ENCODE measurements at places on chromosomes 7 and 10. TPM values are rescaled to one million over a fixed set of nuclear protein-coding genes. Genes with fewer than 3 reads are reported as not detected.
A peak's percentile ranks its signal among the peaks of the same experiment; 100 is the strongest.

PTPRN2 gene
- total RNA-seq = 0.24 TPM

LIPA gene
- total RNA-seq = 45.4 TPM

CACNB2 gene
- not detected for total RNA-seq

CABCOCO1 gene
- 0.13 TPM for total RNA-seq

CPA2 gene
- total RNA-seq = not detected

IQUB gene
- total RNA-seq = 1.1 TPM

SCART1 gene
- total RNA-seq = 0.83 TPM

AGAP9 gene
- total RNA-seq = 3.5 TPM

AZGP1 gene
- not detected for total RNA-seq

CC2D2B gene
- 0.35 TPM for total RNA-seq

DENND2A gene
- 0.21 TPM for total RNA-seq

GRCh38 chr7:151705636-151706276, 171.2 kb downstream of the PRKAG2 start:
- peak; percentile 66 for DNase-seq

DNA sequence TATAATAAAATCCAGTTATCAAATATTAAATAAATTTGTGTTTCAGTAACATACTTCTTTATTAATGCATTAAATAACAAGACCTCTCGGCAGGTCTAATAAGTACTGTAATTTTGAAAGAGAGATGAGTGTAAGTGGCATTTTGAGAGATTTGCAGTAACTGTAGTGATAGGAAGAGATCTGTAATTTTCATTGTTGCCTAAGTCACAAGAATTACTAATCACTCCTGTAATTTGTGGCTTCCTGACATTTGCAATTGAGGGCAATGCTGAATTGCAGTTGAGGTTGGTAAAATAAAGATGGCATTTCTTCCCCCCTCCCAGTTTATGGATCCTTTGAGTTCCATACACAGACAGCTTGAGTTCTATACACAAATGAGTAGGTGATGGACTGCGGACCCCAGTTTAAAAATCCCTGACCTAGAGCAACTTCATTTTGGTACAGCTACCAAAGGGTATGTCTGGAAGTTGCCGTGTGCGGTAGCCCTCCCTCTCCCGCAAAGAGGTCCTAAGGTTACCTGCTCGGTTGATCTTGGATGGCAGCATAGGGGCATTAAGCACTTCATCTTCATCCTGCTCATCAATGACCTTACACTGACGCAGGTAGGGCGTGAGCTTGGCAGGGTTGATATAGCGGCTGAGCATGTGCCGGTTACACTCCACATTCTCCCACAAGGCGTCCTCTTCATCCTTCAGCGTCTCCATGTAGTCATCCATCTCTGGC, 96.4 kb downstream of the CARD11 start:
- DNase-seq = no peak

GRCh38 chr10:58453105-58453504, 59.6 kb upstream of the BICC1 start:
- DNase-seq = no peak

- DNase-seq = no peak
Observed at GRCh38 chr7:26526265-26526587, 234.6 kb downstream of the SNX10 start.

GRCh38 chr10:3493621-3494020, 291.4 kb downstream of the KLF6 start:
- DNase-seq = no peak

- DNase-seq = peak; percentile 96
Observed at GRCh38 chr7:1555046-1555812, 776 bp downstream of the TMEM184A start.

DNA sequence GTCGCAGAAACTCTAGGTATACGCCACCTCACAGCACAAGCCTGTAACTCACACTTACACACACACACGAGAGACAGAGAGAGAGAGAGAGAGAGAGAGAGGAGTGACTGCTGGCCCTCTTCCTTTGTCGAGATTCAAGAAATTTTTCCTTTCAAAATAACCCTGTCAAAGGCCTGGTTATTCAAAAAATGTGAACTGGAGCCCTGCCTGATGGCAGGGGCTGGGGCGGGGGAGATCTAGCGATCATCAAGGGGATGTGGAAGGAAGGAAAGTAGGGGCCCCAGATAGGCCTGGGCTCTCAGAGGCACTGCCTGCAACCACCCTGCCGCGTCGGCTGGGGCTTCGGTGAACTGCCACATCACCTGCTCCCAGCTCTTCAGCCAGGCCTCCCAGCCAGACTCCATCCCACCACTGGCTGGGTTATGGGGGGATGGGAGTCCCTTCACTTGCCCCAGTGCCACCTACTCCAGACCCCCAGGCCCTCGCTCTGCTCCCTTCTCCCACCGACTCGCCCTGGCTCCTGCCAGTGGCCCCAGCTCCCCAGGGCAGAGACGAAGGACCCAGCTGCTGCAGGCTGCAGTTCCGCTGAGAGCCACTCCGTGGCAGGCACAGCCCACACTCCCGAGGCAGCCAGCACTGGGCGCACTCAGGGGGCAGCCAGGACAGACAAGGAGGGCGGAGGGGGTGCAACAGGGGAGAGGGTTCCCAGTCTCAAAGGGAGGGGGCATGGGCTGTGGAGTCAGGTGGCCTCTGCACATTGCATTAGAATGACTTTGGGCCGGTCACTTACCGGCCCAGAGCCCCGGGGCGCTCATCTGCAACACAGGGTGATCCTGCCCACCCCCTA, 15.3 kb downstream of the KCNH2 start:
- peak; percentile 59 for DNase-seq

GRCh38 chr7:127708788-127709187, 56.8 kb downstream of the SND1 start:
- DNase-seq = peak; percentile 90

DNA sequence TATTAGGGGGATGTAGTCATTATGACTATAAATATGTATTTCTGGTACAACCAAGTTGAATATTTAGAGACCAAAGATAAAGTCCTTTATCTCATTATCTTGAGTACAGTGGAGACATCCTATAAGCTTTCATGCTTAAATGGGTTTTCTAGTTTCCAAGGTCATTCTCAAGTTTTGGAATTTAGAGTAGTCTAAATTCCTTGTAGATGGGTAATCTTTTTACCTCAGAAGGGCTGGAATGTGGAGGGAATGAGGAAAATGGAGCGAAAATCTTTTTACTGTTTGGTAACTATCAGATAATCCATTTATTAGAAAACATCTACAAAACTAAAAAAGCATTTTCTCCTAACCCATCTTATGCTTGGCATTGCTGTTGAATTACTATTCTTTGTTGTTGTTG, 181.3 kb downstream of the RNF133 start:
- DNase-seq = no peak

DNA sequence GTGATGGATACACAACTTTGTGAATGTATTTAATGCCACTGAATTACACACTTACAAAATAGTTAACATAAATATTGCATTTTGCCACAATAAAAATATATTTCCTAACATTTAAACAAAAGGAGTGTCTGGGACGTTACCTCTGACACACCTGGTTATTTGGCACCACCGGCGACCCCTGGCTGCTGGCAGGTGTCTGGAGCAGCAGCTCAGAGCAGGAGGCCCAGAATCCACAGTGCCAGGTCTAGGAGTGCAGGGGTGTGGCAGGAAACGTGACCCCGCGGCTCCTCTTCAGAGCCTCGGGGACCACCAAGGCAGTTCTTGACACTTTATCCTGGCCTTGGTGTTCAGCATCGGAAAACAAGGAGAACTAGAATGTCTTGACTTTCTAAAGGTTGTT, 46.3 kb downstream of the MGMT start:
- no peak for DNase-seq

DNA sequence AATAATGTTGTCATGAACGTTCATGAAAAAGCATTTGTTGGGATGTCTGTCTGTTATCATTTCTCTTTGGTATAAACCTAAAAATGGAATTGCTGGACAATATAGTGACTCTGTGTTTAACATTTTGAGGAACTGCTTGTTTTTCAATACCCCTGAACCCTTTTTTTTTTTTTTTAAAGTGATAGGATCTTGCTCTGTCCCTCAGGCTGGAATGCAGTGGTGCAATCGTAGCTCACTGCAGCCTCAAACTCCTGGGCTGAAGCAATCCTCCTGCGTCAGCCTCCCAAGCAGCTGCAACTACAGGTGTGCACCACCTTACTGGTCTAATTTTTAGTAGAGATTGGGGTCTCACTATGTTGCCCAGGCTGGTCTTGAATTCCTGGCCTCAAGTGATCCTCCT, 15.1 kb upstream of the LMTK2 start:
- no peak for DNase-seq

- DNase-seq = peak; percentile 94
Observed at GRCh38 chr10:58028597-58029366, 238.9 kb downstream of the IPMK start.

DNA sequence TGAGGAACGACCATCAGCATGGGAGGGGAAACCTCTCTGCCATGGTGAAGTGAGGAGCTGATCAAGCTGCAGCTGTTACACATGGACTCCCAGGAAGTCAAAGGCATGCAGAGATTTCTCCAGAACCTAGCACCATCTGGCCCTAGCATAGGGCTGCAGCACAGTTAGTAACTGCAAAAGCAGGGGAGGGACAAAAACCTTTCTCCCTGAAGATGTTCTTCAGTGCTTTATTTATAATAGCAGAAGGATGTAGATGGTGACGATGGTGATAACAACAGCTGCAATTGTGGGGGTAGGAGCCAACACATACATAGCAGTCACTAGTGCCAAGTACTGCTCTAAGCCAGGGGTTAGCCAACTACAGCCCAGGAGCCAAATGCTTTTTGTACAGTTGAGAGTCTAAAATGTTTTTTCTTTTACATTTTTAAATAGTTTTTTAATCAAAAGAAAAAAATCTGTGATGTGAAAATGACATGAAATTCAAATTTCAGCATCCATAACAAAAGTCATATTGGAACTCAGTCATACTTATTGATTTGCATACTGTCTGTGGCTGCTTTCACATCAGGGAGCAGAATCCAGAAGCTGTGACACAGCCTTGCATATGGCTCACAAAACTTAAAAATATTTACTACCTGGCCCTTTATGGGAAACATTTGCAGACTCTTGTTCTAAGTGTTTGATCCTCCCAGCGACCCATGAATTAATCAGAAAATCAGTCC, 299.5 kb downstream of the ELMO1 start:
- DNase-seq = peak; percentile 33

DNA sequence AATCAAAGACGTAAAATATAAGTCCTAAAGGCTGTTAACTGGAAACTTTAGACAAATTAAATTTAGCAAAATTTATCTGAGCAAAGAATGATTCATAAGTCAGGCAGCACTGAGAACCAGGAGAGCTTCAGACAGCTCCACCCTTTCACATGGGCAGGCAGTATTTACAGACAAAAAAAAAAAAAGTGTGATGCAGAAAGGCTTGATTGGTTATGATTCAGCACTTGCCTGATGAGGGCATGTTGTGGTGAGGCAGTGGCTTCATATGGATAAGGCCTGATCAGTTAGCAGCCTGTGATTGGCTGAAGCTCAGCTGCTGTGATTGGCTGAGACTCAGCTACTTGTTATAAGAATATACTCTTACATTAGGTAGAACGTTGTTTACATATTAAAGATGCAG, 495.4 kb upstream of the POM121L12 start:
- peak; percentile 32 for DNase-seq

DNA sequence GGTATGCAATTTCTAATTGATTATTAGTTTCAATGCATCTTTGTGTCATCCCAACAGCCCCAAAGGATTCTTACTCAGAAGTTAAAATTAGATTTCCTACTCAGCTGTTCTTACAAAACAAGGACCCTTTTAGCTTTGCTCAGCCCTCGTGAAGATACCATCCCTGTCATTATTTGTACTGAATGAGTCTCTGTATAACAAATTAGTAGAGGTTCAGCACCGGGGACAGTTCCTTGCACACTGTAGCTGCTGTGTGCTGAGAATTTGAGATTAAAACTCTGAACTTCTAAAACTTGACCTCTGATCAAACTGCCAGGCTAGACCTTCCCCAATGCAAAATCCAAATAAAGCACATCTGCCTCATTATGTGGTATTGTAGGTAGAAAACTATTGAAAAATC, 299.1 kb downstream of the LHFPL3 start:
- peak; percentile 63 for DNase-seq

DNA sequence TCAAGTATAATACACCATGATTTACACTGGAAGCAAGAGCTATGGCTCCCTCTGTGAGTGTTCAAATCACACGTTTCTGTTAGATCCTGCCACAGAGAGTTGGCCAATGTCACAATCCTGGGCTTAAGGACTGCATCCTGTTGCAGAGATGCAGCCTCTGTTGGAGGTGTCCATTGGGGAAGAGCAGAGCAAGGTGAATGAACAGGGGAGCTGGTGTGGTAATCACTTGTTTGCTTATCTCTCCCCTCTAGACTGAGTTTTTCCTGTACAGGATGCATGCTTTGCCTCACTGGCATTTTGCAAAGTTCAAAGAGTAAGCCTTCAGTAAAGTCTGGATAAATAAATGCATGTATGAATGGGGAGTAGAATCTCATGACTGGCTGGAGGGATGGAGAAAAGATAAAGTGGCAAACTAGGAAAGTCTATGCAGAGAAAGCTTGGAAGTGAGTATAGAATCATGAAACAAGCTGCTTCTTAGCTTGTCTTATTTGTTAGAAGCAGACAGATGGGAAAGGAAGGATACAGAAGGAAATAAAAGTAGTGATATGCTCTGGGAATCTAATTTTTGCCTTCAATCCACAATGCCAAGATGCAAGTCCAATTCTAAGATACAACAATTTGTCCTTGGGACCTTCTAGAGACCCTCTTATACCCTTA, 605.9 kb downstream of the KCNMA1 start:
- no peak for DNase-seq

DNA sequence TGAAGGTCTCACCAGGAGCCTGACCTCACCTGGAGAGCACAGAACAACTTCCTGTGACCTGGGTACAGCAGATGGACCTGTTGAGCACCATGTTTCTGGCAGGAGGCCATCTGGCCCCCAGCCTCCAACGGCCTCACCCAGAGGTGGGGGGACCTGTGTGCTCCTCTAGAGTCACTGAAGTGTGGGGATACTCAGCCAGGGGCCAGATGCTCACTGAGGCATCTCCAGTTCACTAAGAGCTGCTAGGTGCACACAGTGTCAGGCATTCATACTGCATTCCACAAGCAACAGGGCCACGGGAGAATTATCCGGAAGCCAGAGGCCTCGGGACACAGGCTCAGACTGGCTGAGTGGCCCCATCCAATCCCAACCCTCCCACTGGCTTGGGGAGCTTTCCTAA, 161.4 kb downstream of the TCERG1L start:
- no peak for DNase-seq

DNA sequence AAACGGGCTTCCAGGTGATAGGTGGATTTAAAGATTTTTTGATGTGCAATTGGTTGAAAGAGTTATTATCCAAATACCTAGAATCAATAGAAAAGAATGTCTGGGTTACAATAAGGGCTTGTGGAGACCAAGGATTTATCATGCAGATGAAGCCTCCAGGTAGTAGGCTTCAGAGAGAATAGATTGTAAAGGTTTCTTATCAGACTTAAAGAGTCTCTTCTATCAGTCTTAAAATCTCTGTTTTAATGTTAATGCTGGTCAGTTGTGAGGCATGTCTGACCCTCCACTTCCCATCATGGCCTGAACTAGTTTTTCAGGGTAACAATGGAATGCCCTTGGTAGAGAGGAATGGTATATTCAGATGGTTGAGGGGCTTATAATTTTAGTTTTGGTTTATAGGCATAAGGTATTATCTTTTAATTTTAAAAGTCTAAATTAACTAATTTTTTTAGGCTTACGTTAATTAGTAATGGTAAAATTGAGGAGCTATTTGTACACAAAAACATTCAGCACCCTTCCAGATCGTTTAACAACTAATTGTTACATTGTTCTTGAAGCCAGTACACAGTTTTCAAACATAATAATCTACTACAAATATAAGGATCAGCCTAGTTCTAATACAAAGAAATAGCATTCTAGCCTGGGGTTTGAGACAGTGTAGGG, 704.2 kb upstream of the MBL2 start:
- no peak for DNase-seq

- DNase-seq = no peak
Observed at GRCh38 chr10:607545-608185, 81.8 kb downstream of the DIP2C start.

- peak; percentile 58 for DNase-seq
Observed at GRCh38 chr7:98559958-98560357, 57.1 kb upstream of the NPTX2 start.
